ENCODE measurements at places on chromosomes 1 and 21.
A peak's percentile ranks its signal among the peaks of the same experiment; 100 is the strongest.

DNA sequence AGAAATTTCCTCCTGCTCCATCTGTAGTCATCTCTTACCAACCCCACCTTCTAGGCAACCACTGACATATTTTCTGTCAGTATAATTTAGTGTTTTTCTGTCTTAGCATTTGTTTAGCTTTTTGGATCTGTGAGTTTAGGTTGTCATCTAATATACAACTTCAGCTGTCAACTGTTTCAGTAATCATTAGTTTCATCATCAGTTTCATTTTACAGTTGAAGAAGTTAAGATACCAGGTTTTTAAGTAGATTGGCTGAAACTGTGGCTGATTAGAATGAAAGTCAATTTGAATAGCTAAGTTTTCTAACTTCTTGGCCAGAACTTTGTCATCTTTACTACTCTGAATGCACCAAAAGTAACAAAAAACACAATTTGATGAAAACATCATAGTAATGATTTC, 1957.3 kb downstream of the NCAM2 start:
- no peak for DNase-seq

- DNase-seq = no peak
Observed at GRCh38 chr1:189939967-189940366, 537.7 kb downstream of the BRINP3 start.

- peak; percentile 28 for DNase-seq
Observed at GRCh38 chr1:113811156-113811887, 954 bp downstream of the RSBN1 start.

GRCh38 chr1:237863234-237863633, 27.5 kb downstream of the ZP4 start:
- DNase-seq = no peak

- DNase-seq = no peak
Observed at GRCh38 chr1:109817881-109818270, 54.2 kb upstream of the EPS8L3 start.

GRCh38 chr1:70353601-70354331, 756 bp downstream of the ANKRD13C start:
- DNase-seq = peak; percentile 49

GRCh38 chr1:117780687-117781475, 148.5 kb downstream of the GDAP2 start:
- no peak for DNase-seq

- DNase-seq = no peak
Observed at GRCh38 chr1:78834201-78834741, 172.3 kb downstream of the ADGRL4 start.

DNA sequence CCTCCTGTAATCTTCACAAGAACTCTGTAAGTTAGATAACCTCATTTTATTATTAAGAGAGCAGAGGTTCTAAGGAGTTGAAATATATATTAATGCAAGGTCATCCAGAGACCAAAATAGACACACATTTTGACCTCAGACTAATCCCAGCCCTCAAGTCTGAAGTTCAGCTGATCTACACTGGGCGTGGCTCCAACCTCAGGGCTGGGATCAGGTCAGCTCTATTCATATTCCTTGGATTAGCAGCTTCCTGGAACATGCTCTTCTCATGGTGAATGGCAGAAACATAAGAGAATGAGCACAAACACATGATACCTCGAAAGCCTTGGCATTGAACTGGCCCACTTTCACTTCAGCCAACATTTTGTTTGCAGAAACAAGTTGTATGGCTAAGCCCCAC, 200.8 kb upstream of the ST6GALNAC5 start:
- DNase-seq = no peak

GRCh38 chr1:40740039-40740996, 43.3 kb upstream of the KCNQ4 start:
- DNase-seq = no peak

DNA sequence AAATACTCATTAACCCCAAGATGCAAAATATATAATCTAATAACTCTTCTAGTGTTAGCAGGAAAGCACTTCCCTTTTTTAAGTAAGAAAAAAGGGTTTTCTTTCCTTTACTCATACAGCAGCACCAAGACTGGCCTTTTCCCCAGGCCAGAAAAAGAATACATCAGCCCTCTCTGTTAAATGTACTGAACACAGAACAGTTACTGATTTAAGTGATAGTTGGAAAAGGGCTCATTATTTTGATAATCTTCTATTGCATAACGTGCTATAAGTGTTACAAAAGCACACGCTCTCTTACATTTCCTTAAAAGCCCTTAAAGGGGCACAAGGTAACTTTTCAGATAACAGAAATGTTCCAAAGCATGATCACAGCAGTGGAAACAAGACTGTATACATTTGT, 142.9 kb downstream of the TIAM1 start:
- no peak for DNase-seq

DNA sequence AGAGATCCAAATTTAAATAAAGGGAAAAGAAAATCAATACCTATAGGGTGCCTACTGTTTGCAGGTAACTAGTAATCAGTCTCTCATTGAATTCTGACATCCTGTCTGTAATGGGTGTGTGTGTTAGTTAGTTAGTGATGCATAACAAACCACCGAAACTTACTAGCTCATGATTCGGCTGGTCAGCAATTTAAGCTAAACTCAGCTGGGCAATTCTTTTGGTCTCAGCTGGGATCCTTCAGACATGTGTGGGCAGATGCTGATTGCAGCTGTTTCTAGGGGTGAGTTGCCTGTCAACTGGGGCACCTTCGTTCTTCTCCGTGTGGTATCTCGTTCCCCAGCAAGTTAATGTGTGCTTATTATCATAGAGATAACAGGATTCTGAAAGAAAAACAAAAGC, 40.2 kb upstream of the ZNF124 start:
- no peak for DNase-seq

DNA sequence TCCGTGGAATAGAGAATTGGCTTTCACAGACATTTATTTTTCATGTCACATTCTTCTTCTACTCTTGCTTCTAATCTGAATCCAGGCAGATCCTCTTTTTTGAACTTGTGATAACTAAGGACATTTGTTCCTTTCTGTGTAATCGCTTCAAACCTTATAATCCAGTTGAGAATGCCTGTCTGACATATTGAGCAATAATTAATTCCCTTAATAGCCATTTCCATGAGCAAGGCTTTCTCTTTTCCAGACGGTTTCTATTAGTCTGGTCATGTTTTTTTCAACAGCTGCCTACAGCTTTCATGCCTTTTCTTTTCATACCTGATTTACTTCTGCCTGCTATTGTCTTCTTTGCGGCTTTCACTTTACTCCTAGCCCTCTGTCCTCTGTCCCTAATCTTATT, 163.4 kb downstream of the CYYR1 start:
- no peak for DNase-seq

- DNase-seq = no peak
Observed at GRCh38 chr1:36007741-36008140, 76.2 kb upstream of the TEKT2 start.

GRCh38 chr21:23853796-23854379, 1753.4 kb downstream of the MRPL39 start:
- peak; percentile 21 for DNase-seq

- no peak for DNase-seq
Observed at GRCh38 chr21:44858291-44858690, 15.2 kb downstream of the PTTG1IP start.

- peak; percentile 88 for DNase-seq
Observed at GRCh38 chr1:165116732-165117131, 239.8 kb downstream of the LMX1A start.

DNA sequence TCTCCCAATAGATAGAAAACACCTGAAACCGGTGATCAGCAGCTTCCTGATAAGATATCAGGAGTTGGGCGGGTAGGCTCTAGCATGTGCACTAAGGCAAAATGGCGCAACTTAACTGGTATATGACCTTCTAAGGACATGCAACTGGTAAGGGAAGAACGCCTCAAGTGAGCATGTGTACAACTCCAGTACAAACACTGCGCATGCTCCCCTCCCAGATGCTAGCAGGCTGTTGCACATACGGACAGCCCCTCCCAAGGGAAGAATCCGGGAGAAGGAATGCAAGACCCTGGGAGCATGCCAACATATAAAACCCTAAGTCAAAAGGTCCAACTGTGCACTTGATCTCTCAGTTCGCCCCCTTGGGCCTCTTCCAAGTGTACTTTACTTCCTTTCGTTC, 110.8 kb downstream of the TSEN15 start:
- DNase-seq = no peak

DNA sequence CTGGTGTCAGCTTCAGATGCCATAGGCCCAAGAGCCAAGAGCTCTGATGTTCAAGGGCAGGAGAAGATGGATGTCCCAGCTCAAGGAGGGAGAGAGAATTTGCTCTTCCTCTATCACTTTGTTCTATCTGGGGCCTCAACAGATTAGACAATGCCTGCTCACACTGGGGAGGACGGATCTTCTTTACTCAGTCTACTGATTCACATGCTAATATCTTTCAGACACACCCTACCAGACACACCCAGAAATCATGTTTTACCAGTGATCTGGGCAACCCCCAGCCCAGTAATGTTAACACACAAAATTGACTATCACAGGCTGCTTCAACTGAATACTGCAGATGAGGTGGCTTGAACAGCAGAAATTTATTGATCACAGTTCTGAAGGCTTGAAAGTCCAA, 69.0 kb downstream of the OLFML3 start:
- no peak for DNase-seq

- DNase-seq = no peak
Observed at GRCh38 chr1:86887479-86888162, 26.3 kb downstream of the SELENOF start.

GRCh38 chr1:48006264-48006663, 9.1 kb upstream of the TRABD2B start:
- no peak for DNase-seq

All from RWPE1 (cell line).